ENCODE measurements at places on chromosomes 12 and 14.
A peak's percentile ranks its signal among the peaks of the same experiment; 100 is the strongest.

DNA sequence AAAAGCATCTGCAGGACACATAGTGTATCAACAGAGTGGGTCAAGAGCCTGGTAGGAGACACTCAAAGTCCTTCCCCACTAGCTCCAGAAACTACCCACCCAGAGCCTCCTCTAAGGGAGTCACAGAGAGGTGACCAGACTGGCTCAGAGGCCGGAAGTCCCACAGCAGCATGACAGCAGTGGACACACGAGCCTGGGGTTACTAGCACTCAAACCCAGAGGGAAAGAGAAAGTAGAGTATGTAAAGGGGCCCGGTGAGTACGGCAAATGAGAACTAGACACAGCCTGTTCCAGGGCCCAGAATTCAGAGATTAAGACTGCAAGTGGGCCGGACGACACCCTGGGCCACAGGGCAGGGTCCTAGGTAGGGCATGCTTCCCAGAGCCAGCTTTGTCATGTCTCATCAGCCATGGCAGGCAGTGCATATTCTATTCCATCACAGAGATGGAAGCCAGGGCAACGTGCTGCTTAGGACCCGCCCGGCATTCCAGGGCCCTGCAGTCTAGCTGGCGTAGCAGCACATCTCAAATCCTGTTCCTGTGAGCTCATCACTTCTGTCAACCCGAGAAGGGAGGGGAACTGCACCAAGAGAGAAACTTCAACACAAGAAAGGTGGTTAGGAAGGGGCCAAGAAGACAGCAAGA is 4.2 kb downstream of the IFFO1 start:
- DNase-seq = peak; percentile 84

DNA sequence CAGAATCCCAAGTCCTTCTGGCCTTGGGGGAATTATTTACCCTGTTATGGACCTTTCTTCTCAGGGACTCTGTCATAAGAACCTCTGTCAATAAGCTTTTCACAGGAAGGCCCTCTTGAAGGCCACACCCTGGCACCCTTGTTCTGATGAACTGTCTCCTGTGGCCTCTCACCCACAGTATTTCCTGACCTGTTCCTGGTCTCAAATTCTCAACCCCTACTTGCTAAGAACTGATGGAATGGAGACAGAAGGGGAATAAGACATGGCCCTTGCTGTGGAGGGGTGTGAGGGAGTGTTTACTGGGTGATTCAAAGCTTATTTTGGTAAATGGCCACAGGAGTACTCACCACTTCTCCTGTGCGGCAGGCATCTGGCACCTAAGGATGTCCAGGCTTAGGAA is 1082.9 kb downstream of the BCL11B start:
- DNase-seq = no peak

DNA sequence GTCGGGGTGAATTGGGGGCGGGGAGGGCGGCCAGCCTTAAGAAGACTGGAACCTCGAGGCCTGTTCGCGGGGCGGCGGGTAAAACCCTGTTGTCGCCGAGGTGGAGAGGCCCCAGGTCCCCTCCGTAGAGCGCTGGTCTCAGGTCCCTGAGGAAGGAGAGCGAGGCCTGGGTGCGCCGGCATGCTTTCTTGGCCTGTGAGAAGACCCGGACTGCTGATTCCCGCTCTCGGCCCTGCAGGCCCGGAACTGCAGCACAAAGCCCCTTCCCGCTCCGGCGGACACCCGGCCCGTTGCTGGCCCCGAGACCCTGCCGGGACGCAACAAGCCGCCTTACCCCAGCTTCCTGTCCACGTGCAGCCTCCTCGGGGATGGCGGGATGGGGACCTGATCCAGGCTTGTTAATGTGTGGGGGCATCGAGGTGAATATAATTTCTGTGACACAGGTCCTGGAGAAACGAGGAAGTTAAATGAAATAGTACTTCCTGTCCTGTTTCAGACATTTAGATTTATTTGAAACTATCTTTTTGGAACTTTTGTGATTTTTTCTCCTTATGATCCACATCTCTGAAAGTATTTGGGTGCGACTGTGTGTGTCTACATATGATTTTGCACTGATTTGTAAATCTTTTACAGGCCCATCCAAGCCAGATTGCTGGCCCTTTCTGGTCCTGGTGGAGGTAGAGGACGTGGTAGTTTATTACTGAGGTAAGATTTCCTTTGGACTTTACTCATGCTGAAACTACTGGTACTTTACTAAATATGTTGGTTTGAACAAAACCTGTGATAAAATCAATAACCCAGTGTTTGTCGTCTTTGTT is 600 bp downstream of the PNN start:
- peak; percentile 29 for DNase-seq

DNA sequence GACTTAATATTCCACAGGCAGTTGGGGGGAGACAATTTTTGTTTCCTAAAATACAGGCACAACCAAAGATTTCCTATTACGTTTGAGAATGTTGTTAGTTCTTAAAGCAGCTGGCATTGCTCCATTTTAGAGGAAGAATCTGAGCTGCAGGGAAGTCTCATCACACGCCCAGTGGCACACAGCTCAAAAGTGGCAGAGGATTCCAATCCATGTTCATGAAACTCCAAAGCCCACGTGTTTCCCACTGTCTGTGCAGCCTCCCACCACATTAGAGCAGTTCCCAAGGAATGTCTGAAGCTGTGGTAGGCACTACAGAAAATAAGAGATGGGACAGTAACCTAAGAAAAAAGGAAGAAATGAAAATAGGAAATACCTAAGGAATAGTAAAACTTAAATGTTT is 6.1 kb upstream of the IL26 start:
- no peak for DNase-seq

- DNase-seq = no peak
Measured at GRCh38 chr12:89437231-89437630, 84.9 kb upstream of the DUSP6 start.

GRCh38 chr14:59018978-59019377 is 169.5 kb upstream of the DAAM1 start:
- peak; percentile 47 for DNase-seq

- peak; percentile 65 for DNase-seq
Measured at GRCh38 chr14:55711175-55711811, 131.3 kb downstream of the KTN1 start.
